Keratinocyte (primary cell): ENCODE measurements at places on chromosomes 11 and 22.
A peak's percentile ranks its signal among the peaks of the same experiment; 100 is the strongest.

- H3K27ac ChIP-seq: no peak overlapping the region
- no peak overlapping the region for H3K4me3 ChIP-seq
- no peaks in the 10 kb centered on the region for H3K27me3 ChIP-seq
- H3K4me1 ChIP-seq: peaks cover 13% of the 10 kb centered on the region
- no peaks in the 10 kb centered on the region for H3K36me3 ChIP-seq
These were observed 6.8 kb upstream of the CTR9 start for GRCh38 chr11:10744206-10744605.

- H3K4me1 ChIP-seq: peaks cover 25% of the 10 kb centered on the region
- no peak for DNase-seq
- no peak overlapping the region for H3K27ac ChIP-seq
- H3K4me3 ChIP-seq: no peak overlapping the region
These were observed 153.8 kb upstream of the ZBED5 start for GRCh38 chr11:11011617-11012016.

DNA sequence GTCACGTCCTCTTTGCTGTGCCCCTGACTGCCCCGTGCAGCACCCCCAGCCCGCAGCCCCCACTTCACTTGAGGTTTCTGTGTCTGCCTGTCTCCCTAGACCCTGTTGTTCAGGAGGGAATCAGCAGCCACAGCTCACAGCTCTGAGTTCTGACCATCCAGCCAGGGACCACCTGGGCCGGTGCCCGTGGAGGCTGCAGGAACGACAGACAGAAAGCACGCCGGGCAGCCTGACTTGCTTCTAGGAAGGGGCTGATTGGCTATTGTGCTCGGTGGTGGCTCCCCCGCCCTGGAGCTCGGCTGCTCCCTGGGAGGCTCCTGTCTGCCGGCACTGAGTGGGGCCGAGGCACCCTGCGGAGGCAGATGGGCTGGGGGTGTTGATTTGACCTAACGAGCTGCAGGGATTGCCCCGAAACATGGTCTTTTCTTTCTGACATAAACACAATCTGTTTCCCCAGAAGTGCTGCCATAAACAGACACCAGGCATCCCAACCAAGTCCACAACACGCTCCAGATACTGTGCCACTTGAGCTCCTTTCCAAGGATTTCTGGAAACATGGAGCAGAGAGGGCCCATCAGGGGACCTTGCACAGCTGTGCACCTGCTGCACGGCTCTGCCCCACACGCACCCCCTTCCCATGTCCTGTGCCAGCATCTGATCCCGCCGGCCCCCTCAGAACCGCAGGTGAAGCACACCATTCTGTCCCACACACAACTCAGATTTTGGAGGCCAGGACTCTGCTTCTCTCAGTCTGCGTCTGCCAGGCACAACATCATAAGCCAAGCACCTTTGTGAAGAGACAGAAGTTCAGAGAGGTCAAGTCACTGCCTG is 855.9 kb downstream of the TBC1D22A start:
- no peak for DNase-seq
- no peaks in the 10 kb centered on the region for H3K4me1 ChIP-seq
- H3K36me3 ChIP-seq: no peaks in the 10 kb centered on the region
- no peak overlapping the region for H3K27ac ChIP-seq
- no peak overlapping the region for H3K4me3 ChIP-seq

GRCh38 chr11:76371170-76371569 is 9.8 kb downstream of the THAP12 start:
- H3K36me3 ChIP-seq: no peaks in the 10 kb centered on the region
- peaks cover 9% of the 10 kb centered on the region for H3K4me1 ChIP-seq
- no peak overlapping the region for H3K4me3 ChIP-seq
- H3K27ac ChIP-seq: peak overlapping the region; percentile 19
- H3K27me3 ChIP-seq: no peaks in the 10 kb centered on the region
